ENCODE measurements at places on chromosomes 4 and X.
A peak's percentile ranks its signal among the peaks of the same experiment; 100 is the strongest.

GRCh38 chr4:127249066-127249766 lies 383.5 kb upstream of the INTU start:
- H3K36me3 ChIP-seq, result no peaks in the 10 kb centered on the region
- H3K27me3 ChIP-seq, result no peaks in the 10 kb centered on the region
- no peak for DNase-seq

DNA sequence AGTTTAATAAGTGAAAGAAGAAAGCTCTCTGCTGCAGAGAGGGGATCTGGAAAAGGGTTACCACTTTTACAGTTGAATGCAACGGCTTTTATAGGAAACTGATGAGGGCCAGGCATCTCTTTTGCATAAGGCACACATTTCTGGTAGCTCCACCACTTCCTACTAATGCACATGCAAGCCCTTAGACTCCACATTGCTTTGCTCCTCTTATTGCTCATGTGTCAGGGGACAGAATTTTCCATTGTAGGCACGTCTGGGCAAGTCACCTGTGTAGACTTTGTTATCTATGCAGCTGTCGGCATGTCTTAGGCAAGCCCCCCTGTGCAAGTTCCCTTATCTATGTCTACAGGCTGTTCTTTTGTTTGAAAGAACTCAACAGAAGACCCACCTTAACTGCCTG lies 294.6 kb upstream of the STS start:
- no peaks in the 10 kb centered on the region for H3K27me3 ChIP-seq
- DNase-seq, result no peak
- no peaks in the 10 kb centered on the region for H3K4me1 ChIP-seq
- H3K27ac ChIP-seq, result no peak overlapping the region

GRCh38 chrX:100663642-100664041 lies 19.6 kb downstream of the SRPX2 start:
- peaks cover 2% of the 10 kb centered on the region for H3K27me3 ChIP-seq
- no peaks in the 10 kb centered on the region for H3K36me3 ChIP-seq

DNA sequence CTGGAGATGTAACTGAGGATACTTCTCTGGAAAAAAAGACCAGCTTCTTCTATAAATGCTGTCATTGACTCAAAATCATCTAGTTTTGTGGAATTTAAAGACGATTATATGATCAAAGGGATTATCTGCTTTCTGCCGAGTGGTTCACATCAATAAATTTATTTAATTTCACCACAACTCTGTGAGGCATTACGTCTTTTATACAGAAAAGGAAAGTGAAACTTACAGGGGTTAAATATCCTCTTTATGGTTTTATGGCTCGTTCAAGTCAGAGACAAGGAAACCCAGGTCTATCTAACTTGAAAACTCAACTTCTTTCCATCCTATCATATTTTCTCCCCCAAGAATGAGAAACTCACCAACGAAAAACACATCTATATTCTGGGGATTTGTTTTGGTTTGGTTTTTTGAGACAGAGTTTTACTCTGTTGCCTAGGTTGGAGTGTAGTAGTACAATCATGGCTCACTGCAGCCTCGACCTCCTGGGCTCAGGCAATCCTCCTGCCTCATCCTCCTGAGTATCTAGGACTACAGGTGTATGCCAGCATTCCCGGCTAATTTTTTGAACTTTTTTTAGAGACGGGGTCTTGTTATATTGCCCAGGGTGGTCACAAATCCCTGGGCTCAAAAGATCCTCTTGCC lies 377.9 kb upstream of the EMCN start:
- peak overlapping the region; percentile 32 for H3K27ac ChIP-seq
- no peaks in the 10 kb centered on the region for H3K36me3 ChIP-seq
- H3K4me1 ChIP-seq, result peaks cover 15% of the 10 kb centered on the region
- peak overlapping the region; percentile 56 for H3K4me3 ChIP-seq
- DNase-seq, result no peak

GRCh38 chrX:9865804-9866472 lies 79.7 kb downstream of the SHROOM2 start:
- H3K4me3 ChIP-seq, result no peak overlapping the region
- DNase-seq, result no peak
- peaks cover 22% of the 10 kb centered on the region for H3K27me3 ChIP-seq
- no peaks in the 10 kb centered on the region for H3K36me3 ChIP-seq
- H3K4me1 ChIP-seq, result no peaks in the 10 kb centered on the region

GRCh38 chr4:20589436-20589835 lies 110.8 kb upstream of the PACRGL start:
- no peaks in the 10 kb centered on the region for H3K4me1 ChIP-seq
- DNase-seq, result no peak
- H3K36me3 ChIP-seq, result no peaks in the 10 kb centered on the region
- H3K27ac ChIP-seq, result no peak overlapping the region

GRCh38 chr4:74692972-74693371 lies 101.4 kb downstream of the BTC start:
- no peaks in the 10 kb centered on the region for H3K36me3 ChIP-seq
- no peak overlapping the region for H3K27ac ChIP-seq
- H3K27me3 ChIP-seq, result peaks cover 8% of the 10 kb centered on the region
- no peak overlapping the region for H3K4me3 ChIP-seq

DNA sequence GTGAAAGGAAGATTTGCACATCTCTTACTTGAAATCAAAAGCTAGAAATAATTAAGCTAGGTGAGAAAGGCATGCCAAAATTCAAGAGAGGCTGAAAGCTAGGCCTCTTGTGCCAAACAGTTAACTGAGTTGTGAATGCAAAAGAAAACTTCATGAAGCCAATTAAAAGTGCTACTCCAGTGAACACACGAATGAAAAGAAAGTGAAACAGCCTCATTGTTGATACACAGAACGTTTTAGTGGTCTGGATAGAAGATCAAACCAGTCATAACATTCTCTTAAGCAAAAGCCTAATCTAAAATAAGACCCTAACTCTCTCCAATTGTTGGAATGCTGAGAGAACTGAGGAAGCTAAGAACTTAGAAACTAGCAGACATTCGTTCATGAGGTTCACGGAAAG lies 122.3 kb downstream of the UNC5C start:
- no peaks in the 10 kb centered on the region for H3K27me3 ChIP-seq
- H3K36me3 ChIP-seq, result no peaks in the 10 kb centered on the region
